Activated CD4-positive, alpha-beta T cell treated with anti-CD3 and anti-CD28 coated beads, Interleukin-2, amount 10 ng/mL, durations not matched to agents 7 days and 5 days (primary cell): ENCODE measurements at places on chromosomes 5 and 9.

- no peak for DNase-seq
Observed at GRCh38 chr9:27198190-27198589, 89.2 kb downstream of the TEK start.

DNA sequence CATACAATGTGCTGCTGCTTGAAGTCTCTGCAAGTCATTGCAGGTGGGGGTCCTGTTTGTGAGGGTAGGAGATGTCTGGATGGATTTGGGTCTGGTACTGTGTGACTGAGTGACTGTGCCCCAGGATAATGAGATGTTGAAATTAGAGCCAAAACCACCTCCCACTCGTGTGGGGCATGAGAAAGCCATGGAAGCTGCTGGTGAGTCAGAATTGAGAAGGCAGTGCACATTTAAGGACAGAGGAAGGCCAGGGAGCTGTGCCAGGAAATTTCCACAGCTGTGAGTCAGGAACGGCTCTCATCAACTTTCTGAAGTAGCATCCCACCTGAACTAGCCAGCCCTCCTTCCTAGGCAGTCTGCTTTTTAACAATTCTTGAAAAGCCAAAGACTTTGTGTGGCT is 229.8 kb downstream of the DRD1 start:
- no peak for DNase-seq

DNA sequence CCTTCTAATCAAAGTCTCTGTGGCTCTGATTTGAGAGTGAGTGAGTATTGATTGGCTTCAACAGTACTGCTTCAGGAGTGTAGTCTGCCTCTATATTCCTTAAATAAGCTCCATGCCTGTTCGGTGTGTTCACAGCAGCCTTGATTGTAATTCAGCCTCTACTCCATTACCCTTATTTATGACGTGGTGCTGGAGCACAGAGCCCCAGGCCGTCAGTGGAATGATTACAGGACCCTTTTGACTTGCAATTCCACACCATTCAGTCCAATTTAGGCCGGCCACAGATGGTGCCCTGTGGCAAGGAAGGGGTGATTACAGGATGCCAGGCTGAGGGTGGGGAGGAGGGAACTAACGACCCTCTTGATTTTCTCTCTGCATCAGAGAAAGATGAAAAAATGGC is 110.3 kb downstream of the ASTN2 start:
- no peak for DNase-seq

GRCh38 chr5:173720953-173721600 is 104.6 kb upstream of the BOD1 start:
- DNase-seq: no peak

DNA sequence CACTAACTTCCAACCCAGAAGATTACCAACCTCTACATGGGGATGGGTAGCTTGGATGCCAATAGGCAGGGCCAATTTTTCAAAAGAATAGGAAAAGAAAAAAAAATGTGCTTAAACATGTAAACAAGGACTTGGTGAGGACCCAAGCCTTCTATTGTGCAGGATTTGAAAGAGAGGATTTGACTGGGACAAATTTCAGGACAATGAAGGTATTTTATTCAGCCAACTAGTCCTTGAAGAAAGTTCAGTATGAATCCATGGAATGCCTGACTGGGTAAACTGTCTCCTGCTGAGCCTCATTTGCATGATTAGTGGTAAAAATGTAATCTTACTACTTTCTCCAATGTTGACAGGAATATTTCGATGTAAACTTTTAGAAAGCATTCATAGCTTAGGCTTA is 192.5 kb upstream of the RORB start:
- no peak for DNase-seq

DNA sequence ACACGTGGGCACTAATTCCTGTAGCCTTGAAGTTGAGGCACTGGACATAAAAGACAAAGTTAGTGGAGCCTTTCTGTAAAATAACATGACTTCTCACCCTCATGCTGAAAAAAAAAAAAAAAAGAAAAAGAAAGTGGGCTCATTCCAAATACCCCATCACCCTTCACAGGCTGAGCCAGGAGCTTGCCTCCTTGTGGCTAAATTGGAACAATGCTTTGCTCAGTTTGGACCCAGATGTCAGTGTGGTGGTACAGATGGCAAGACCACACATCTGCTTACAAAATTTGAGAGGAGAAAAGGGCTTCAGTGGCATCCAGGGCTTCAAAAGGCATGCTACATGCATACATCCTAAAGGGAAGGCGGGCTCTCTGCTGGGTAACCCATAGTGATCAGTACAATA is 342.8 kb downstream of the EBF1 start:
- DNase-seq: no peak

DNA sequence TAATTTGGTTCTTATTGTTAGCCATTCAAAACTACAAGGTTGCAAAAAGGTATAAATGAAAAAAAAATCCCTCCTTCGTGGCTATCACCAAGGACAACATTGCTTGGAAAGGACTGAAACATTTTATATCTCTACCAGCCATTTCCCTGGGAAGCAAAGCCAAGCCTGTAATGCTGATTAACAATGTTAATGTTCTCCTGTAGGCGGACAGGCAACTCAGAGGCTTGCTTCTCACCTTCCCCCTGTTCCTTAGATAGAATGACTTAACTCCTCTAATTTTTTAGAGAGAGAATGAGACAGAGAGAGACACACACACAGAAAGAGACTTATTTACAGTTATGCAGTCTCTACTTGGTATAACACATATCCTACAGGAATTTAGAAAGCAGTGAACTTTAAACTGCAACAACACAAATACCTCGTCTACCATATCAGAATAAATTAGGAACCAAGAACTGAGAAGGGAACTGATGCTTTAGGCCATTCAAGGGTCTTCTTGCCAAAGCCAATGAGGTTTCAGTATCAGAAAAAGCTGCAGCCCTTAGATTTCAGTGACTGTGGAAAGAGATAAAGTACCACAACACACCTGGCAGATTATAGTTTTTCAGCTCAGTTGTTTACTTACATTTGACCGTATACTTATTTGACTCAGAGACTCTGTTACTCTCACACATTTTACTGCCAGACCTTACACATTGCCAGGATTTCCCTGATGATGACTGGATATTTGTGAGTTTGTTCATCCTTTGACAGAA is 20.9 kb upstream of the MAN2A1 start:
- DNase-seq: no peak

GRCh38 chr5:172559004-172559932 is 81.8 kb upstream of the NEURL1B start:
- no peak for DNase-seq

DNA sequence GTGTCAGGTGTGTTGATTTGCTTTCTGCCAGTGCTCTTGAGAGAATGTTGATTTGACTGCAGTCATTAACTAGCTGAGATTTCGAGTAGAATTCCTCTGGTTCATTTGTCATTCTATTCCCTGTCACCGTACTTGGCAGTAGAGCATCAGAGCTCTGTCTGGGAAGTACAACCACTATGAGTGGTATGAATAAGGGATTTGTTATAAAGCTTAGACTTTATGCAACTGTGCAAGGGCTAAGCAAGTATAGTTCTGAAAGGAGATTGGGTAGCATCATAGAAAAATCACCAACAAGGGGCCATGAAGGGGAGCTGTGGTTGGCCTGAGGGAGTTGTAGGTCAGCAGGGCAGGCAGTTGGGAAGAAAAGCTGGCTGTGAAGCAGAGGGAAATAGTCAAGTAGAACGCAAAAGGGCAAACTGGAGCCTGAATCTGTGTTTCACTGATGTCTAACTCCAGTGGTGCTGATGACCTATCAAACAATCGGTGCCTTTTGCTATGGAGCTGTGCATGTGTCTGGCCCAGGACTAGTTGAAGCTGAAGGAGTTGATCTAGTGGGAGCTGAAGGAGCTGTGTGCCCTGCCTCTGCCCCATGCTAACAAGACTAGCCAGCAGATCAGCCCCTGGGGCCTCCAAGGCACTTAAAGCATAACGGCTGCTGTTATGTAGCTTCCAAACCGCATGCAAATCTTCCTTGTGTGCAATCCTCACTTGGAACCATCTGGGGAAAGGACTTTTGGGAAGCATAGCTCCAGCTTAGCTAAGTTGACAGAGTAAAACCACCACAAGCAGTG is 110.0 kb downstream of the SLC28A3 start:
- DNase-seq: no peak

- DNase-seq: no peak
Observed at GRCh38 chr5:178478370-178478769, 111.8 kb downstream of the COL23A1 start.

DNA sequence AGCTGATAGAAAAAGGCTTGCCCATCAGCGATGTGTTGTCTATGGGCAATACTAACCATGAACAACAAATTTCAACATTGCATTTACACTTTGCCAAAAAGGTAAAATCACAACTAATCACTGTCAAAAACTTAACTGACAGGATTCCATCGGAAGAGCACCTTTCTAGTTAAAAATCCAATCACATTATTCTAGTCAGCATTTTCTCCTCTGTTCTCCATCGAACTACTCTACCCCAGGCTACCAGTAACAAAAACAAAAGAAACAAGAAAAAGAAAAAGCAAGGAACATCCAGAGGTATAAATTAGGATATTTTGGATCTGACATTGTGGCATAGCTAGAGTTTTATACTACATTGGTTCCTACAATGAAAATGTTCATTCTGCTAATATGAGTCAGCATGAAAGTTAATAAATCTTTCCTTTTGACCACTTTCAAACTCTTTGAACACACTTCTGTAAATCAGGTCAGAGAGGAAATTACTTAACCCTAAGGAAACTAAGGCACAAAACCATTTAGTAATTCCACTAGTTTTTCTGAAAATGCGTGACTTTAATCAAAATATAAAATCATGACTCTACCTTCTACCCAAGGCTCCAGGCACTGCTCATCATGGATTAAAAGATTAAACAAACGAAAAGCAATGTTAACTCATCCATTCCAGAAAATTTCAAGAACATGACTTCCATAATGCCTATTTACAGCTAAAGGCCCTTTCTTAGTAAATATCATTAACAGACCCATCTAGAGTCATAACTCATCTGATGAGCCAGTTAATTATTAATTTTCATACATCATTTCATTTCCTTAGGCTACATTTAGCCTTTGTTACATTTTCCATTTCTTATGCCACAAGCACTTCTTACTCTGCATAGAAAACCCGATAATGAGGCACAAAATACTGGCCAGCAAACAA is 10.2 kb downstream of the GLIS3 start:
- no peak for DNase-seq

- DNase-seq: no peak
Observed at GRCh38 chr9:124662561-124662960, 108.5 kb downstream of the NR6A1 start.

- DNase-seq: no peak
Observed at GRCh38 chr5:2582106-2582505, 169.4 kb downstream of the IRX2 start.

DNA sequence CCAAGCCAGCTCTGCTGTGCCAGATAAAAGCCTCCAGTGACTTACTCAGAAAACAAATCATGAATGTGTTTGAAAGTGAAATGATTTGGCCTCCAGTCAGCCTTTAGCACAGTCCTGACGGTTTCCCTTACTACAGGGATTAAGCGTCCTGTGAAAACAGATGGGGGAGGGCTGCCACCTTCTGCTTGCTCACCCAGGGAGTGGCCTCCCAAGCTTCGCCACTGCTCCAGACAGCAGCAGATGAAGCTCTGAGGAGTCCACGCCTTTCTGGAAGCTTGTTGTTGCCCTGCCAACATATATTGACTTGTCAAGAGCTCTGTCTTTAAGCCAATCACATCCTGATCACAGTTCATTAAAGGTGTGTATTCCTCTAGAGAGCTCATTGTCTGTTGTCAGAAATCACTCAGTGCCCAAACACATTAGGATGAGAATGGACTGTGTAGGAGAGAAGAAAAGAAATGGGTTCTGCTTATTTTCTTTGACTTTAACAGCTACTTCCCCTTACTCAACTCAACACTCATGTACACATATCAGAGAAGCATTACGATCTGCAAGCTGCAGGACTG is 4.9 kb upstream of the FYB1 start:
- DNase-seq: no peak

- DNase-seq: no peak
Observed at GRCh38 chr5:41503860-41504259, 6.5 kb downstream of the PLCXD3 start.

GRCh38 chr5:137361280-137361679 is 137.8 kb downstream of the SPOCK1 start:
- DNase-seq: no peak

DNA sequence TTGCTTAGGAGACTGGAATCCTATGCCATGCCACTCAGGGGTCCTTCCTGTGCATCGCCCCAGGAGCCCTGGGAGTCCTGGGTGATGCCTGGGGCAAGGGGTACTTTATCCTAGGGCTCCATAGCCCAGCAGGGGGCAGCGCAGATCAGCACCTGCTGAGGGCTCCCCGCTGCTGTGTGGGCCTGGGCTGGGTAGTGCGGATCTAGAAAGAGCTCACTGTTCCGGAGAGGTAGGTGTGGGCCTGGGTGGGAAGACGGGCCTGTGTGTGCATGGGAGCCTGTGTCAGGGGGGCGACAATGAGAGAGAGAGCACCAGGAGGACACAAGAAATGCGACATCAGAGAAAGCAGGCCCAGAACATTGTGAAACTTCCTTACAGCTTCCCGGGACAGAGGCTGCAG is 11.4 kb upstream of the DAB2IP start:
- peak; percentile 28 for DNase-seq
